Ureter (tissue), 1 donor: ENCODE measurements at places on chromosomes 11 and 22. TPM values are rescaled to one million over a fixed set of nuclear protein-coding genes. Genes with fewer than 3 reads are reported as not detected.

GRCh38 chr11:108494182-108494581, 4.0 kb downstream of the POGLUT3 start:
- no peak for DNase-seq

IGSF22 gene
- total RNA-seq = 4.1 TPM

- DNase-seq = no peak
These were observed 64.5 kb upstream of the EMID1 start for GRCh38 chr22:29141078-29141688.

ARFIP2 gene
- total RNA-seq = 49.3 TPM

DNA sequence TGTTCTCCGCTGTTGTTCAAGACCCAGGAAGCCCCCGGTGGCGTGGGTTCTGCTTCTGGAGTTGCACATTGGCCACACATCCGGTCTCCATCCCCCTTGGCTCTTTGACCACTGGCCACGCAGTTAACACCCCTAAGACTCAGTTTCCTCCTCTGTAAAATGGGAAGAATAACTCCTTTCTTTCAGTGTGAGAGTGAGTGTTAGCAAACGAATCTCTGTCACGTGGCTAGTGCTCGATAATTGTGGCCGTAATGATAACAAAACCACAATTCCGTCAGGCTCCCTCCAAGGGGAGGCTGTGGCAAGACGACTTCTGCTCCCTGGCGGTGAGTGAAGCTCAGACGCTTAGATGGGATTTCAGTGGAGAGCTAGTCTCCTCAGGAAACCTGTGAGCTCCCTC, 315.2 kb upstream of the B3GAT1 start:
- no peak for DNase-seq

NXPE1 gene
- total RNA-seq = not detected

CSNK2A3 gene
- total RNA-seq = 2.1 TPM

RFPL1 gene
- total RNA-seq = not detected

DNA sequence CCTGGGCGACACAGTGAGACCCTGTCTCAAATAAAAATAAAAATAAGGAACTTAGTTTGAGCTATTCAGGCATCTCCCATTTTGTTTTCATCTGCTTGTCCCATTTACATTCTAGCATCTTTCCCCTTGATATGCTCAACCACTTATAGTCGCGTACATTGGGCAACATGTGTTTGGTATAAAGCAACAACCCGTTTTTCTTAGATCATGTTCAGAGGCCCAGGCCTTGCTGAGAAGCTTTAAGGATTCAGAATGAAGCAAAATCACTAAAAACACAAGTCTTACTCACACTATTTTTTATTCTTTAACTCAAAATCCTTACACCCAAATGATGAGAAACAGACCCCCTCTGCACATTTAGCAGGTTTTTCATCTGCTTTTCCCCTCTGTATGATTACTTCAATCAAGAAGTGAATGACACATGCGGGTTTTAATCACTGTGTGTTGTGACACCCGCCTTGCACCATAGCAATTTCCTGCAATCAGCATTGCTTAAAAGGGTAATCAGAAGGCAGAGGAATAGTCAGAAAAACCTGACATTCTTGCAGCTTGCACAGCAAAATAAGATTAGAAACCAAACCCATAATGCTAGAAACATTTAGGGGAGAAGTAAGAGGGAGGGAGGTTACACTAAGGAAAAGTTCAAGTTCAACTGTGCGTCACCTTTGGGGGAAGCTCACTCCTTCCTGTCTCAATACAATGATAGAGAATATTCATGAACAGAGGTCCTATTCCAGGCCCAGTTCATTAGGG, 25.9 kb downstream of the ALG9 start:
- DNase-seq = no peak

- DNase-seq = no peak
These were observed 7.2 kb downstream of the BPIFC start for GRCh38 chr22:32457031-32457430.
